ENCODE measurements at places on chromosomes 7 and 10.
A peak's percentile ranks its signal among the peaks of the same experiment; 100 is the strongest.

GRCh38 chr7:155375337-155376277 is 77.9 kb downstream of the INSIG1 start:
- no peak for DNase-seq

DNA sequence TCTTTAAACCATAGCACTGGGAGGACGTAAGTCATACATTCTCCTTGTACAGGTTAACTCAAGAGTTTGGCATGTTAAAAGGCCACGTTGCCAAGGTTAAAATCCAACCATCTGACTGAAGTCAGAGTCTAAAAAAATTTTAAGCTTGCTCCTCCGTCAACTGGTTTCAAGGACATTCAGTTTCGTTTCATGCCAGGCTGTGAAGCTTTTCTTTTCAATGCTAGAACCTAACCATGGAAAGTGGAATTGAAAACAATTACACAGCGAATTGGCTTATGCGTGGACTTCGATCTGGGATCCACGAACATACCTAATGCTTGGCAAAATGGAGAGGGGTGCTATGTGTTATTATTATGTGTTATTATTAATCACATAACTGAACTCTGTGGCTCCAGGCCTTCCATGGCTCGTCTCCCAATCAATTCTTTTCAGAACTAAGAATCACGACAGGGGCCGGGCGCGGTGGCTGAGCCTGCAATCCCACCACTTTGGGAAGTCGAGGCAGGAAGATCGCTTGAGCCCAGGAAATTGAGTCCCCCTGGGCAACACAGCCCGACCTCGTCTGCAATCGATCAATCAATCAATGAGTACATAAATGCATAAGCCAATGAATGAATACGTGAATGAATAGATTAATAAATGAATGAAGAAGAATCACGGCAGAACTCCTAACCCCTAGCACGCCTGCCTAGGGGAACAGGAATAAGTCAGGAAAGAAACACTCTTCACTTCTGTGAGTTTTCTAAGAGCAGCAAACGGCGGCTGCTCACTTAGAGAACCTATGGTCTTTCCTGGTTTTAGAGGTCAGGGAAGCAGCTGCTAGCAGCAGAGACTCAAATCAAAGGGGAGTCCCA is 733 bp upstream of the ARL5B start:
- DNase-seq, result peak; percentile 19

DNA sequence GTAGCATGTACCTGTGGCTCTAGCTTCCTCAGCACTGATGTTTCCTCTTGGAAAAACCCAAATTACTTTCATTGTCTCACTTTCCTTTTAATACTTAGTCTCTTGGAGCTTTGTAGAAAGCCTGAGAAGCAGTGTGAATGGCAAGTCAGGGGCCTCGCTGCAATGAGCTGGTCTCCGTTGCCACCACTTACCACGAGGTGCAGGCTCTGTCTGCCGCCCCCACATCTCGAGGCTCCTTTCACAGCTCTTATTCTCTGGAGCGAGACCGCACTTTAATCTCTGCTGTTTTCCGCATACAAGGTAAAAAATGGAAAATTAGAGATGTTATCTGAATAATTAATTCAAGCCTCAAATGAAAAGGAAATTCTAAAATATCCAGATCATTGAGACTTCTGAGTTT is 186.2 kb downstream of the HECW1 start:
- DNase-seq, result no peak

DNA sequence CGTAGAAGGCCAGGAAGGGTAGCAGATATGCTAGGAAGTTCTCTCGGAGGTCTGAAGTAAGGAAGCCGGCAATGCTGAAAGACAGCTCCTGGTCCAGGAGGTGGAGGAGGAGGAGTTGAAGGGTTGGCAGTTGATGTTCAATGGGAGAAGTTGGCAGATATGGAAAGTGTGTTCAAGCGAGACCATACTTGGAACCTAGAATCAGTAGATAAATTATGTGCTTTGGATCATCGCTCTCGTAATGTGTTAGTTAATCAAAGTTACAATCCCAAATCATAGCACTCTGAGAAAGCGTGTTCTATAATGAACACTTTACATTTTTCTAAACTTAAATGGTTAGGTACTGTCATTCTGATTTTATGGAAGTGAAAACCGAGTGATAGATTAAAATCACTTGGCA is 152.9 kb downstream of the CELF2 start:
- DNase-seq, result no peak

GRCh38 chr10:60032723-60033122 is 126.4 kb upstream of the CCDC6 start:
- peak; percentile 56 for DNase-seq

DNA sequence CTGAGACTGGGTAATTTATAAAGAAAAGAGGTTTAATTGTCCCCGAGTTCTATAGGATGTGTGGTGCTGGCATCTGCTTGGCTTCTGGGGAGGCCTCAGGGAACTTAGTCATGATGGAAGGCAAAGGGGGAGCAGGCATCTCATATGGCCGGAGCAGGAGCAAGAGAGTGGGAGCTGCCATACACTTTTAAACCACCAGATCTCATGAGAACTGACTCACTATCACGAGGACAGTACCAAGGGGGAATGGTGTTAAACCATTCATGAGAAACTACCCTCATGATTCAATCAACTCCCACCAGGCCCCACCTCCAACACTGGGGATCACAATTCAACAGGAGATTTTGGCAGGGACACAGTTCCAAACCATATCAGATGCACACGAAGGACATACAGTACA is 199.9 kb upstream of the DPP6 start:
- no peak for DNase-seq

GRCh38 chr10:115827231-115828009 is 445.6 kb downstream of the GFRA1 start:
- no peak for DNase-seq

- DNase-seq, result no peak
Observed at GRCh38 chr10:21508706-21509331, 16.7 kb downstream of the SKIDA1 start.

GRCh38 chr7:138299066-138299465 is 161.0 kb upstream of the TRIM24 start:
- DNase-seq, result no peak

GRCh38 chr10:98446661-98447221 is at the start of gene HPS1:
Gene HPS1 (minus strand): TSS chr10:98446935. CDS start chr10:98443240, 3,695 bp downstream.
- DNase-seq, result peak; percentile 6

DNA sequence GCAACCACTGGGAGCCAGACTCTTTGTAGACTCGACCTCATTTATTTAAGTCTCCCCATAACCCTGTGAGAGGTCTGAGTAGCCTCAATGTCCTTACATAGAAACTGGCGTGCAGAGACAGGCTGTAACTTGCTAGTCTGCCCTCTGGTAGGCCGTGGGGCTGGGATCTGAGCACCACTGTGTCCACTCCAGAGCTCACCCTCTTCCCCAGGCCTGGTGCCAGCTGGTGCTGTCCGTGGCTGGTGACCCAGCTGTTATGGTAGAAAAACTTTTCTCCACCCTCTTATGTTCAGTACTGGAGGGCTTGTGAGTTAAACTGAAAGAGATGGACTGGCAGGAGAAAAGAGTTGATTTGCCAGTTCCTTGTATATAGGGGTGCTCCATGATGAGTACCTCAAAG is 41.9 kb downstream of the ADAMTS14 start:
- no peak for DNase-seq

GRCh38 chr7:131945957-131946544 is 389.6 kb upstream of the PODXL start:
- DNase-seq, result no peak

GRCh38 chr7:1112109-1112508 is 24.2 kb downstream of the GPER1 start:
- DNase-seq, result no peak

- peak; percentile 82 for DNase-seq
Observed at GRCh38 chr7:151876899-151877777, at the start of gene PRKAG2. Gene PRKAG2 (minus strand): TSS chr7:151877115. CDS start chr7:151876620, 495 bp downstream.

- DNase-seq, result no peak
Observed at GRCh38 chr10:123151737-123152135, 2.5 kb upstream of the BUB3 start.

GRCh38 chr10:29317027-29317420 is 28.2 kb downstream of the LYZL1 start:
- DNase-seq, result no peak

DNA sequence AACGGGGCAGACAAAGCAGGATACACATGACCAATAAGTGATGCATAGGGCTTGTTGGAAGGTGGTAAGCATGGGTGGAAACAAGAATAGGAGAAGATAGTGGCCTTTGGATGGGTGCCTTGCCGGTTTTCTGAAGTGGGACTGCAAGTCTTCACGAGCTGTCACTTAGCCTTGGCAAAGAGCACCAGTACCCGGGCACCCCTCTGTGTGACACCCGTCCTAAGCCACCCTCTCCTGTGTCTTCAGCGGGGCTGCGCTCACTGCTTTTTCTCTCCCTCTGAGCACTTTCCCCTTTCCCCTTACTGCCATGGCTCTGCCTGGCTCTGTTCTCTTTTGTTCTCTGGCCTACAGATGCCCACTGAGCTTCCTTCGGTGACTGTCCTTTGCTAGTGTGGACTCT is 399.7 kb upstream of the MKI67 start:
- no peak for DNase-seq

Measured in NCI-H526 (cell line).